GOT3 (cell line): ENCODE measurements at places on chromosomes 2 and 18.

GRCh38 chr2:98846041-98846440 lies 90.0 kb downstream of the CRACDL start:
- no peak for DNase-seq

GRCh38 chr2:128710729-128711128 lies 392.1 kb upstream of the HS6ST1 start:
- DNase-seq: no peak

DNA sequence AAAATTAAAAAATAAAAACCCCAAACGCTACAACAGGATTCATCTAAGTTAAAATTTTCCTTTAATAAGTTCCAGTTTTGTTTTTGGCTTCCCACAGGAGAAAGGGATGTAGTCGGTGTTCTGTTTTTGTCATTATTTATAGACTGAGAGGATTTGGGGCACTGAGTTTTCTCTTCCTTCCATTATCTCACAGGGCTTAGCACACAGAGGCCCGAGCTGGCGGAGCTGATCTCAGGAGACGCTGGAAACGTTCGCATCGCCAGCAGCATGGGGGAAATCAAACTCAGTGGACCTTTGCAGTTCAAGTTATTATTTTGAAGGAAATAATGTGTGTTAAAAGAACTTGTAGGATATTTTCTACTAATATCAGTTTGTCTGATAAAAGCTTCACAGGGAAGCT lies 669.7 kb upstream of the SALL3 start:
- no peak for DNase-seq

GRCh38 chr2:157901325-157901724 lies 25.2 kb upstream of the ACVR1 start:
- no peak for DNase-seq

GRCh38 chr2:151974988-151975387 lies 123.9 kb downstream of the CACNB4 start:
- no peak for DNase-seq

- no peak for DNase-seq
Measured at GRCh38 chr2:230589025-230589424, 123.6 kb upstream of the CAB39 start.

- DNase-seq: no peak
Measured at GRCh38 chr2:227430639-227431038, 41.3 kb upstream of the AGFG1 start.

- DNase-seq: no peak
Measured at GRCh38 chr2:157085522-157085921, 172.0 kb upstream of the GALNT5 start.

DNA sequence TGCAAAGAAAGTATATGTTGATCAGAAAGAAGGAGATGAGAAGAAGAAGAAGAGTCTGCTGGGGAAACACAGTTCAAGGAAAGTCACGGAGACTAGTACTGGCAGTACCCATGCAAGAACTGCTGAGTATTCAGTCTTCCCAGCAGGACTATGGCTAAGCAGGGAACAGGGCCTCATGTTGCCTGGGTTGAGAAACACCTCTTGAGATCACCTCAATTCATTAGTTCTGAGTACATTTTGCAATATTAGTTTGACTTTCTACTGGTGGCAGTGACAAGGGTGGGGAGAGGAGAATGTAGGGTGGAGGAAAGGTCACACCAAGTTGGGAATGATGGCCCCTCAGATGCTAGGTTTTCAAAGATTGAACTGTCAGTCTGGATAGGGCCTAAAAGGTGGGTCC lies 50.5 kb downstream of the MRPL33 start:
- no peak for DNase-seq

DNA sequence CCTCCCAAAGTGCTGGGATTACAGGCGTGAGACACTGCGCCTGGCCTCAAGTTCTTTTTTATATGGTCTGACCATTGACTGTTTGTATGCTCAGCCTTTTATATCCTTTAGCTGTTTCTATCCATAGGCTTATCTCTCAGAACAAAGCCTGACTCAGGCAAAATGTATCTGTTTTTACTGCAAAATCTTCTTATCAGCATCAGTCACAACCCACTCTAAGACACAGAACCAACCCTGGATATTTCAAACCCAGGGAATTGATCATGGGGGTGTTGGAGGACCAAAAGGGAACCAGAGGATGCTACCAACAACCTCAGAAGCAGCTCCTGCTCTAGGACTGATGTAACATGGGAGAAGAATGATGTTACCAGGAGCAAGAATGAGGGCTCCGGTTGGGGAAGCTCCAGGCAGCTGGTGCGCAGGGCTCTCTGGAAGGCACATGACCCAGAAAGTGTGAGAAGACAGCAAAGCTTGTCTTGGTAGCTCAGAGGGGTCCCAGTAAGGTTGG lies 75.3 kb upstream of the NCK2 start:
- DNase-seq: no peak

GRCh38 chr2:74921236-74921736 lies 37.2 kb upstream of the POLE4 start:
- DNase-seq: no peak

- no peak for DNase-seq
Measured at GRCh38 chr18:42758852-42759251, 356.6 kb downstream of the RIT2 start.

GRCh38 chr2:46982351-46983064 lies 66.9 kb upstream of the MCFD2 start:
- DNase-seq: no peak

DNA sequence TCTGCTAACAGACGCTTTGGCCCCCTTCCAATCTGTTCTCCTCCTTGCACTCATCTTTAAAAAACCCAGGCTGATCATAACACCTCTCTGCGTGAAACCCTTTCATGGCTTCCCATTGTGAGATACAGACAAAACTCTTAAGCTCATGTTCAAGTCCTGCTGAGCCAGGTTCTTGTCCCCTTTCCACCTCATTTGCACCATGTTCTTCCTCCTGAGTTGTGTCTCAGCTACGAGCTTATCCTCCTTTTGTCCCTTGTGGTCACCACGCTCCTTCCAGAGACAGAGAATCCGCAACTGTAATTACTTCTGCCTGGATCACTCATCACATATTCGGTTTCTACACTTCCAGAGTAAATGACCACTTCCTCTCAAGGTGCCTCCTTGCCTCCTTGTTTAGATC lies 238.8 kb downstream of the ACTR3 start:
- no peak for DNase-seq

DNA sequence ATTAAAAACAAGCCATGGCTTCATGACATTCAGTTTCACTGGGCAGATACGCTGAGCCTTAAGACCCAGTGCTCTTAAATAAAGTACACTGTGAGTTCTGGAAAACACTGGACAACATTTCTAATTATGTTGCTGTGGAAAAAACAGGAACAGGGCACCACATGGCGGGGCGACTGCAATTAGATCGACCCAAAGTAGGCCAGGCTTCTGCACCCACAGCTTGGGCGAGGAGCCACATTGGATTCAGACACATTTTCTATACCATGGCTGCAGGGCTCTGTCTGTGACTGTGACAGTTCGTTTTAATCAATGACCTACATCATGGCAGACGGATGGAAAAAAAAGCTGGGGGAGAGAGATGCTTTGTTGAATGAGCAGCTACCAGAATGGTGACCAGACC lies 227.2 kb upstream of the HS6ST1 start:
- DNase-seq: no peak

DNA sequence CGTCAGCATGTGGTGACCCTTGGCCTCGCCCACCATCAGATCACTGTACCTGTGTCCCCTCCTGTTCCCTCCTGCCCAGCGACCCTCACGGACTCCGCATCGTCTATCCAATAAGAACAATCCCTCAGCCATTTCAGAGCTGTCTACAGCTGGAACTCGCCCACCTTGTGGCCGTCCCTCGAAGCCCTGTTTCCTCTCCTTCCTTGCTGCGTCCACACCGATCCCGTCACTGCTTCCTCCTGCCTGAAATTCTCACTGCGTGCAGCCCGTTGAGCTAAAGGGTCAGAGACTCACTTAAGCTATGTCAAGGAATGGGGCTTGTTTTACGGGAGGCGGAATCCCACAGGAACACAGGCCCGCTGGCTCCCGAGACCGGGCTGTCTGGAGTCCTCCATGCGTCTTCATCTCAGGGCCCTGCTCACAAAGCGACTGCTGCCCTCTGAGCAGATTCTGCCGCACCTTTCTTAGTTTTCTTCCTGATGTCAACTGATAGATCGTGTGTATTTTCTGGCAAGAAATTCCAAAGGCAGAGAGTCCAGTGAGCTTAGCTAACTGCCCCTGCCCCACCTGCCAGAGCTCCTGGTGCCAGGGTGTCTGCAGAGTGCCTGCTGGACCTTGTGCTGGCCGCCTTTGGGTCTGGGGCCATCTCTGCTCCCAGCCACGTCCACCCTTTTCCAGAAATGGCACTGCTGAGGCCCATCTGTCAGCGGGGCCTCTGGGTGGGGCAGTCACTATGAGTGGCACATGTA lies 35.3 kb downstream of the KLHL29 start:
- DNase-seq: no peak

DNA sequence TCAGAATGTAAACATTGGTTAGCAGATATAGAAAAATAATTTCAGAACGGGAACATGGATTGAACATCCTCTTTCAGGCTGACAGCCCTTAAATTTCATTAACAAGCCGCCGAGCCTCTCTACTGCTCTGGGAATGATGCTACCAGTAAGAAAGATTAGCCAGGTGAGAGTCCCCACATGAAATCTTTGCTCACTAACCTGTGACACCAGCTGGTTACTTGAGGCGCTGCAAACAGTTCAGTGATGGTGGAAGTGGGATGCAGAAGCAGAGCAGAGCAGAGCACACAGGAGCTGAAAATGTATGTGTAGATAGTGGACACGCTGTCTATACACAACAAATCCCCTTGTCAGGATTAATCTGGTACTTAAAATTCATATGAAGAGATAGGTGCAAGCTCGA lies 721.1 kb downstream of the DPP10 start:
- no peak for DNase-seq

DNA sequence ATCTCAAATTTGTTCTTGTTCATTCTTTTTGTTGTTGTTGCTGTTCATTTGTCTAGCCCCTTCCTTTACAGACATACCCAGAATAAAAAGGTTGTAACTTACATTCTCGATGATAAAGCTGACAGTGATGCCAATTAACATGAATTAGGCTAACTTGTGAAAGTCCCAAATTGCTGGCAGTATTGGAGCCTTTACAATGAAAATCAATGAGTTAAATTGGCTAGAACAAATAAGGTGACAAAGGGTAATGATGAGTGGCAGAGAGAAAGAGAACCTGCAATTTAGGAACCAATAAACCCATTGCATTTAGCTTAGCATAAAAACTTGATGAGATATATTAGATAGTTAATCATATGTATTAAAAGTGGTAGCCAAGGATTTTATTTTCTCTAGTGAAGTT lies 521.0 kb downstream of the ADCYAP1 start:
- DNase-seq: no peak

GRCh38 chr2:221169724-221170123 lies 402.4 kb downstream of the EPHA4 start:
- DNase-seq: no peak
